ENCODE measurements at places on chromosomes 13 and 19.
A peak's percentile ranks its signal among the peaks of the same experiment; 100 is the strongest.

DNA sequence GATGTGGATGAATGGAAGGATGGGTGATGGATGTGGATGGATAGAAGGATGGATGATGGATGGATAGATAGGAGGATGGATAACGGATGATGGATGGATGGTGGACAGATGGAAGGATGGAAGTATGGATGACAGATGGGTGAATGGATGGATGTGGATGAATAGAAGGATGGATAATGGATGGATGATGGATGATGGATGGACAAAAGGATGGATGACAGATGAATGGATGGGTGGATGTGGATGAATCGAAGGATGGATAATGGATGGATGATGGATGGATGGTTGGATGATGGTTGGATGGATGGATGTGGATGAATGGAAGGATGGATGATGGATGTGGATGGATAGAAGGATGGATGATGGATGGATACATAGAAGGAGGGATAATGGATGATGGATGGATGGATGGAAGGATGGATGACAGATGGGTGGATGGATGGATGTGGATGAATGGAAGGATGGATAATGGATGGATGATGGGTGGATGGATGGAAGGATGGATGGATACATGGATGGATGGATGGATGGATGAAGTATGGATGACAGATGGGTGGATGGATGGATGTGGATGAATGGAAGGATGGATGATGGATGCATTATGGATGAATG, 39.3 kb downstream of the TMEM255B start:
- DNase-seq = no peak

GRCh38 chr19:49924004-49924880, 4.8 kb upstream of the ATF5 start:
- DNase-seq = no peak

- DNase-seq = no peak
Observed at GRCh38 chr19:49812452-49812996, 568 bp downstream of the FUZ start.

- DNase-seq = peak; percentile 52
Observed at GRCh38 chr13:46321494-46322225, 65.4 kb downstream of the RUBCNL start.

DNA sequence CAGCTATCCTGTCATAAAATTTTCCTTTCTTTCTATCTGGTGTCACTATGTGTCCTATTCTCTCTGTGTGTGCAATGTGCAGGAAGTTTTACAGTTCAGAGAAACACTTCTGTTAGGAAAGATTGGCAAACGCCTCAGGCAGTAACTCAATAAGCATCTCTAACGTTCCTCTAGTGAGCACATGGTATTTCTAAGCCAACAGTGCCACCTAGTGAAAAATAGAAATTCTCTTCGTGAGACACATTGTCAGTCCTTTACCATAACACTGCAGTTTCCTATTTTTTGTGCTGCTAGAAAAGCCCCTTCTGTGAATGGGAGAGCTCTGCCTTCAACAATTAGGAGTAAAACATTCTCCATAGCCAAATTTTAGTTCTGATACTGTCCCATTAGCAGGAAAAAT, 50.7 kb downstream of the ZNF723 start:
- DNase-seq = no peak

- no peak for DNase-seq
Observed at GRCh38 chr13:100855151-100855550, 180.6 kb upstream of the TMTC4 start.

DNA sequence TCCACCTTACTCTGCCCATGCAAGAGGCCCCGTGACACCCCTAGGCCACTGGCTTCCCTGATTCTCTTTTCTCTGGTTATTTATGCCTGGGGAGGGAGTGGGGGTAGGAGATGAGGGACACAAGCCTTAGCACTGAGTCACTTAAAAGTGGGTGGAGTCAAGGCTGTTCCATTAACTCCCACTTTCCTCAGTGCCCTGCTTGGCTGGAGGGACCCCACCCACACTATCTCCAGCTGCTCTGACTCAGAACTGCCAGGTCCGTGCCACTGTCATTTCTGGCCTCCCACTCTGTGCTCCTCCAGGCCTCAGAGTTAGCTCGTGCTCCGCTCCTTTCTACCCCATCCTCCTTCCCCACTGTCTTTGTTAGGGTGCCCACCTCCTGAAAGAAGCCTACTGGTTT, 113.4 kb upstream of the UQCRFS1 start:
- DNase-seq = no peak

GRCh38 chr13:99984461-99985240, 3.1 kb downstream of the ZIC2 start:
- DNase-seq = no peak
